HCT116 (cell line): ENCODE measurements at places on chromosomes 11 and 22.

DNA sequence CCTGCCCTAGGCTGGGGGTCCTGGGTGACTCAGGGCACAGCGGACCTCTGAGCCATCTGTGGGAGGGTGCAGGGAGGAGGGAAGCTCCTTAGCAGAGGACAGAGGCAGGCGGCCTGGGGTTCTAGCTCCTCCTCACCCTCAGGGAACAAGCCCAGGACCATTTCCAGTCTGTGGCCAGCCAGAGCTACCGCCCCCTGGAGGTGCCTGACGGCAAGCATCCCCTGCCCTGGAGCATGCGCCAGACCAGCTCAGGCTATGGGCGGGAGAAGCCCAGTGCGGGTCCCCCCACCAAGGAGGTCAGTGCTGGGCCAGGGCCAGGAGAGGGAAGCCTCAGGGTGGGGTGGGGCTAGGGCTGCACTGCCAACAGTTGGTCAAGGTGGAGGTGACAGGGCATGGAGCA lies 26.0 kb upstream of the LRRC10B start:
- DNase-seq: no peak

GRCh38 chr11:82191695-82192094 lies 542.0 kb downstream of the FAM181B start:
- DNase-seq: no peak

- no peak for DNase-seq
Measured at GRCh38 chr22:48685767-48686166, 1141.9 kb downstream of the BRD1 start.

DNA sequence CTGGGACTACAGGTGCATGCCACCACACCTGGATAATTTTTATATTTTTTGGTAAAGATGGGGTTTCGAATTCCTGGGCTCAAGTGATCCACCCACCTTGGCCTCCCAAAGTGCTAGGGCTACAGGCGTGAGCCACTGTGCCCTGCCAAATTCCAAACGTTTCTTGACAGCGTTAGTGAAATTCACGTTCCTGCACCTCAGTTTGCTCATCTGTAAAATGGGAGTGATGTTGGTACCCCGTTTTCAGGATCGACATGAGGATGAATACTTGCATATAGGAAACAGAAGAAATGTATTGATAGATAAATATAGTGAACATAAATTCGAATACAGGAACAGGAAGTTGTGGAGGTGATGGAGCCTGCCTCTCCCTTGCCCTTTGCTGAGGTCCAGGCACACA lies 10.2 kb upstream of the LTO1 start:
- no peak for DNase-seq

DNA sequence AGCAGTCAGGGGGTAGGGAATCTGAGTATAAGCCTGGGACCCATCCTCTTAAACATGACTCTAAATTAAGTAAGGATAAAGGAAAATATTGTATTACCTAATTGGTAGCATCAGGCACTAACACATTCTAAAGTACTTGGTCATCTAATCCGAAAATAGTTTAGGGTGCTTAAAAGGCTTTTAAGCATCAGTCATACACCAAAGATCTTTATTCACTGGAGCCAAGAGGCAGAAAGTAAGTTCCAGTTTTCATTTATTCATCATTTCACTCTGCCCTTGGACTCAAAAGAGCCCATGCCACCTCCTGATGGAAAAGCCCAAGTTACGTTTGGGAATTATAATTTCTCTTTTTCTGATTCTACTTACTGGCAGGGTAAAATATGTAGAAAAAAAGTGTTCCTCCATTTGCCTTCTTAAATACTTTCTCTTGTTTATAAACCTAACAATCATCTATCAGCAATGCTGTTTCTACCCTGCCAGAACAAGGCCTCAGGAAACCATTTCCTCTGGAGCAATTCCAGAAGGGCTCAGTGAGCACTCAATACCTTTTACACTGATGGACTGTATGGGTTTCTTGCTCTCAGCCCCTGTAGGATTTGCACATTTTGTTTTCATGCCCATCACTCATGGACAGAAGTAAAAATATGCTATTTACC lies 120.1 kb upstream of the SLC5A12 start:
- no peak for DNase-seq

GRCh38 chr11:69921128-69922014 lies 102.2 kb upstream of the FGF3 start:
- DNase-seq: no peak

GRCh38 chr22:40415531-40416266 lies 45.3 kb downstream of the SGSM3 start:
- no peak for DNase-seq

DNA sequence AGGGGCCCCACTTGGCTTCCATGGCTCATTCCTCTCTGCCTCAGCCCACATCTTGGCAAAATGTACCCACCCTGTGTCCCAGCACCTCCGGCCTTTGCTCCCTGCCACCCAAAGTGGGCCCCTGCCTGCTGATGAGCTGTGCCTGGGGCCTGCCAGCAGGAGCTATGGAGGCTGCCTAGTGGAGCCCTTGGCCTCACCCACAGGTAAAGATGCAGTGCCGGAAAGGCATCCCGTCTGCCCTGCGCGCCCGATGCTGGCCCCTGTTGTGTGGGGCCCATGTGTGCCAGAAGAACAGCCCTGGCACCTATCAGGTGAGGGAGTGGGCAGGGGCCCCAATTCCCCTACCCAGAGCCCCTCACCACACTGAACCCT lies 1.3 kb downstream of the TBC1D10C start:
- no peak for DNase-seq
